ENCODE measurements at places on chromosomes 3 and 15. TPM values are rescaled to one million over a fixed set of nuclear protein-coding genes. Genes with fewer than 3 reads are reported as not detected.

DNA sequence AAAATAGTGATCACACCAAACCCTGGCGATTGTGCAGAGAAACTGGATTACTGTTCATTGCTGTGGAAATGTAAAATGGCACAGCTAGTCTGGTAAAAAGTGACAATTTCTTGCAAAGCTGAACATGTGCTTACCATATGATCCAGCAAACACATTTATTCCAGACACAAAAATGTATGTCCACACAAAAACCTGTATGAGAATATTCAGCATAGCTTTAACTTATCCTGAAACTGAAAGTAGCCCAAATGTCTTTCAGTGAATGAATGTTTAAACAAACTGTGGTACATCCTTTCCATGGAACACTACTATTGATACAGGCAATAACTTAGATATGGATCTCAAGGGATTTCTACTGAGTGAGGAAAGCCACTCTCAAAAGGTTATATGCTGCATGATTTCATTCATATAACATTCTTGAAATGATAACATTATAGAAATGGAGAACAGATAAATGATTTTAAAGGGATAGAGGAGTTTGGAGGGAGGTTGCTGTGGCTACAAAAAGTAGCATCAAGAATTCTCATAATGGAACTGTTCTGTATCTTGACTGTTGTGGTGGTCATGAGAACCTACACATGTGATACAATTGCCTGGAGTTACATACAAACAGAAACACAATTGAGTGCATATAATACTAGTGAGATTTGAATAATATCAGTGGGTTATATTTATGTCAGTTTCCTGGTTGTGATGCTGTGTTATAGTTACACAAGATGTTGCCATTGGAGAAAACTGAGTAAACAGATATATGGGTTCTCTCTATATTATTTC, 70.7 kb upstream of the DPH6 start:
- DNase-seq = no peak

Gene ARL6IP5
- 116 TPM for total RNA-seq

Gene RHOV
- 0.22 TPM for total RNA-seq

- no peak for DNase-seq
Measured at GRCh38 chr3:23664459-23664858, 141.3 kb upstream of the UBE2E1 start.

Data from sciatic nerve (tissue), 2 donors.